Right ventricle myocardium inferior (tissue), 1 donor: ENCODE measurements at places on chromosomes 13 and 19. TPM values are rescaled to one million over a fixed set of nuclear protein-coding genes. Genes with fewer than 3 reads are reported as not detected.

DNA sequence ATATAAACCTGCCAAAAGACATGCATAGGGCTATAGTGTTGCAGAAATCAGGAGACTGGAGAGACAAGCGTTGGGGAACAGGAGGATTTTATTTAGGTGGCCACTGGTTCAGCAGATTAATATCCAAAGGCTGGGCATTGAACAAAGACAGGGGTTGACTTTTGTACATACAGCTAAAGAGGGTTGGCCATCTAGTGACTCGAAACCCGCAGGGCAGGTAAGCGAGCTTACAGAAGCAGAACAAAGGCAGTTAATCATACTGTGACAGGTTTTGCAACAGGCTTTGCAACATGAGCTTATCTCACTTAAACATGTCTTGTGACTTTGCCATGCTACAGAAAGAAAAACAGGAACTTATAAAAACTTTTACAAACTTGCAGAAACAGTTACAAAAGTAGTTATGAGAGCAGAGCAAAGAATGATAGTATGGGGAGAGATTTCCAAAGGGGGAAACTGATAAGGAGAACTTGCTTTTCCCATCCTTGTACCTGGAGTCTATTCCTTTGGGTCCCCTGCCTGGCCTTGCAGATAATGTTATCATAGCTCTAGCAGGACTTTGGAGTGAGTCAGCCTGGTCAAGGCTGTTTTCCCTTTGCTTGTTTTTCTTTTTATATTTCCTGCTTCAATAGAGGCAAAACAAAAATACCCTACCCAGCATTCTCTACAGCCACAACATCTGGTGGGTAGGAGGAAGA, 234.2 kb downstream of the PCDH17 start:
- no peak for DNase-seq

DNA sequence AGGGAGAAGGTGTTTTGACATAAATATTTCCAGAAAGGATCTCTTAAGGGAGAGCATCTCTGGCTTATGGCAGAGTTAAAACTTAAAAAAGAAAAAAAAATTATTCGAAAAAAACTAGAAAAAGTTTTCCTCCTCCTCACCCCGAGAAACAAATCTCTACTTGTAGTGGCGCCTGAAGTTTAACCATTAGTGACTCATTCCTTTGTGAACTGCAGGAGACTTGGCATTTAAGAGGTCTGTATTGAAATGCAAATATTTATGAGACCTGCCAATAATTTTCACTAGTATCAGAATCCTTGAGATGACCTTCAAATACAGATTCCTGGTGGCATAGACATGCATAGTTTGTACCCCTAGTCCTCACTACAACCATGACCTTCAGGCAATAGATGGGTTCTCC, 64.9 kb upstream of the MED4 start:
- DNase-seq = no peak

- no peak for DNase-seq
These were observed 8.7 kb downstream of the CEACAM4 start for GRCh38 chr19:41617941-41618730.

DNA sequence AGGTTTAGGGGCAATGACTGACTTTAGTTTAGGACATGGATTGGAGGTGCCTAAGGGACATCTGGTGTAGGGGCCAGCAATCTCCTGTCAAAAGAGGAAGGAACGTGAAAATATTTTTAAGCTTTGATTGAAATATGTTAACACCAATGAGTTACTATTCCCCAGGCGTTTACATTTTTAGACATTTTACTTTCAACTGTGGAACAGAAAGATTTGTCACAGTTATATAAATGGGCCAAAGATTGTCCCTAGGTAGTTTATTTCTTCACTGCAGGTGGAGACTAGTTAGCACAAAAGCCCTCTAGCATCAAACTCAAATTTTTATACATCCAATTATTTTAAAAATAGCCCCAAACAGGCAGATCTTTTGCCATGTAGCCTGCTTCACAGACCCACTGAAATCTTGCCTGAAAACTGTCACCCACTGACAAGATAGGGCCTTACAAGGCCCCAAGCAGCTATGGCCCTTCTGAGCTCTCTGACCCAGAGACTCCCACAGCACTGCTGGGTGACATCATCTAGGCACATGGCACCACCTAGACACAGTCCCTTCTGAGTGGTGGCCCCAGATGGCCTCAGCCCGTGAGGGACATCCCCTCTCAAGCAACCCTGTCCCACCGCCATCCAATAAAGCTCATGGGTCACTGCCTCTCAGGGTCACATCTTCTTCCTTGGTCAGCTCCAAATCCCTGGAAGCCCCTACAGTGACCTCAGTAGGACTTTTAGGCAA, 64.8 kb upstream of the DOCK9 start:
- no peak for DNase-seq

DNA sequence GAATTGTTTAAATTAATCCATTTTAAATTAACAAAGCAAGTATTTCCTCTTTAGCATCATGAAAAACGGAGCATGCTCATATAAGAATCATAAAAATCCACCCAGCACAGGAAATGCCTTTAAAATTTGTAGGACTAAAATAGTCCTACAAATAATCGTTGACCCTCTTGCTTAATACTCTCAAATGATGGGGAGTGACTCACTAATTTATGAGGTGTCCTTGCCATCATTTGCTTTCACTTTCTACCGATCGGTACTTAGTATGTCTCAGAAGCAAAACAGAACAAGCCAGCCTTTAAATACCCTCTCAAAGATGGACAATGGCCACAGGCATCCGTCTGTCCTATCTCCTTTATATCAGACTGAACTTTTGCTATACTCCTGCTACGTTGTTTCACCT, 97.2 kb downstream of the SUCLA2 start:
- DNase-seq = no peak

GRCh38 chr13:112855859-112856258, 113.2 kb upstream of the MCF2L start:
- DNase-seq = no peak

DNA sequence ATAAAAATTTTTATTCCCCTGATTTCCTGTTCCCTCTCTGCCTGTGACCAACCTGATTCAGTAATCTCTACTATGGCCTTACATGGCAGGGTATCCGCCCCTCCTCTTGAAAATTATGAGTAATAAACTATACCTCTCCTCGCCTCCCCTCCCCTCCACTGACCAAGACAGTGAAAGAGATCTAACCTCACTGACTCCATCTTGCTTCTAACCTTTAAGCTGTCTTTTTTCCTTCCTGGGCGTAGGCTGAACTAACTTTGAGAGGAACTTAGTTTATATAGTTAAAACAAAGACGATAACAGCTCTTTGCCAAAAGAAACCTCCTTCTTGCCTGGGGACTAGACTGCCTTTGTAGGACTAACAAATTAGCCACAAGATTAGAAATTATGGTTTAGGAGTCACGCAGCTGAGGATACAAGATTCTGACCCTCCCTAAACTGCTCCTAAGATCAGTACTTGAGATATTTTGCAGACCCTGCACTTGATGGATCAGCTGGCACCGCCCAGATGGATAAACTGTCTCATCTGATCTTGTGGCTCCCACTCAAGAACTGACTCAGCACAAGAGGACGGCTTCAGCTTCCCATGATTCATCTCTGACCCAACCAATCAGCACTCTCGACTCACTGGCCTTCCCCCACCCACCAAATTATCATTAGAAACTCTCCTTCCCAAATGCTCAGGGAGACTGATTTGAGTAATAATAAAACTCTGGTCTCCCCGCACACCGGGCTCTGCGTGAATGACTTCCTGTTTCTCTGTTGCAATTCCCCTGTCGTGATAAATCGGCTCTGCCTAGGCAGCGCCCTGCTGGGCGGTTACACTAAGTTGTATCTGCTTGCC, 187.1 kb downstream of the TDRD3 start:
- no peak for DNase-seq

DNA sequence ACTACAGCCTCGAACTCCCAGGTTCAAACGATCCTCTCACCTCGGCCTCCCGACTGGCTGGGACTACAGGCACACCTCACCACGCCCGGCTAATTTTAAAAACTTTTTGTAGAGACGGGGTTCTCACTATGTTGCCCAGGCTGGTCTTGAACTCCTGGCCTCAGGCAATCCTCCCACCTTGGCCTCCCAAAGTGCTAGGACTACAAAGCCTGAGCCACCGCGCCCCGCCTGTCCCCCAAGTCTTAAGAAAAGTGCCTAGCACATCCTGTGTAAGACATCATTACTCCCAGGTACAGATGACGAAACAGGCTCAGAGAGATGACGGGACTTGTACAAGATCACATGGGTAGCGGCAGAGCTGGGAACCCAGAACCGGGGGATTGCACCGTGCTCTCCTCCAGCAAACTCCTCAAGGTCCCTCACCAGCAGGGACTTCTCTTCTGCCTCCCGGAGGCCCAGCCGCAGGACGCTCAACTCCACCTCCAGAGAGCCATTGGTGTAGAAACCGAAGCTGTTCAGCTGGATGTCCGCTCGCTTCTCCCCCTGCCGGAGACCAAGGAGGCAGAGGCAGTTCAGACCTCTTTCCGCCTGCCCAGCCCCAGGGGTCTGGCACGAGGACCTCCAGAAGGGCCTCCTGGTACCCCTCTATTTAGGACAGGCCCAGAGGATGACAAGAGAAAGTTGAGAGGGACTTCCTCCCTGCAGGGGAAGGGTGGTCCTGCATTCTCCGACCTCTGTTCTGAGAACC, 1.0 kb downstream of the GPR108 start:
- peak; percentile 85 for DNase-seq

- no peak for DNase-seq
These were observed 2.1 kb upstream of the ATP12A start for GRCh38 chr13:24678151-24678550.

Gene C19orf67
- not detected for total RNA-seq

Gene GPC6
- total RNA-seq = 2.6 TPM

Gene ZNF426
- 12.4 TPM for total RNA-seq
